Naive thymus-derived CD4-positive, alpha-beta T cell (primary cell): ENCODE measurements at places on chromosomes 6 and 20. TPM values are rescaled to one million over a fixed set of nuclear protein-coding genes. Genes with fewer than 3 reads are reported as not detected.

GRCh38 chr6:92174398-92175073 lies 1244.8 kb downstream of the EPHA7 start:
- H3K4me3 ChIP-seq: no peak overlapping the region
- H3K27ac ChIP-seq: no peak overlapping the region

GRCh38 chr6:147418523-147418922 lies 90.0 kb upstream of the SAMD5 start:
- H3K27ac ChIP-seq: no peak overlapping the region
- no peaks in the 10 kb centered on the region for H3K27me3 ChIP-seq

DNA sequence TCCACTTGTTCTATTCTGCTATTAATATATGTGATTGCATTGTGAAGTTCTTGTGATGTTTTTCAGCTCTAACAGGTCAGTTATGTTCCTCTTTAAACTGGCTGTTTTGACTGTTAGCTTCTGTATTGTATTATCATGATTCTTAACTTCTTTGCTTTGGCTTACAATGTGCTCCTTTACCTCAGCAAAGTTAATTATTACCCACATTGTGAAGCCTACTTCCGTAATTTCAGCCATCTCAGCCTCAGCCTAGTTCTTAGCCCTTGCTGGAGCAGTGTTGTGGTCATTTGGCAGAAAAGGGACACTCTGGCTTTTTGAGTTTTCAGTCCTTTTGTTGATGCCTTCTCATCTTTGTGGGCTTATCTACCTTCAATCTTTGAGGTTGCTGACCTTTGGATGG lies 440.2 kb downstream of the TBC1D32 start:
- H3K27me3 ChIP-seq: no peaks in the 10 kb centered on the region
- no peaks in the 10 kb centered on the region for H3K36me3 ChIP-seq
- H3K27ac ChIP-seq: no peak overlapping the region
- H3K4me1 ChIP-seq: no peaks in the 10 kb centered on the region

DNA sequence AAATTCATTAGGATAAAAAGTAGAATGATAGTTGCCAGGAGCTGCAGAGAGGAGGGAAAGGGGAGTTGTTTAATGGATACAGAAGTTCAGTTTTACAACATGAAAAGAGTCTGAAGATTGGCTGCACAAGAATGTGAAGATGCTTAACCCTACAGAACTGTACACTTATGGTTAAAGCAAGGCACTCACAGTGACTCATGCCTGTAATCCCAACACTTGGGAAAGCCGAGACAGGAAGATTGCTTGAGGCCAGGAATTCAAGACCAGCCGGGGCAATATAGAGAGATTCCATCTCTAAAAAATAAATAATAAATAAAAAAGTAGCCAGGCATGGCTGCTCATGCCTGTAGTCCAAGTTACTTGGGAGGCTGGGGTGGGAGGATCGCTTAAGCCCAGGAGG lies 174.0 kb downstream of the TASP1 start:
- no peaks in the 10 kb centered on the region for H3K36me3 ChIP-seq
- no peak for DNase-seq
- H3K27me3 ChIP-seq: no peaks in the 10 kb centered on the region
- no peak overlapping the region for H3K4me3 ChIP-seq

DNA sequence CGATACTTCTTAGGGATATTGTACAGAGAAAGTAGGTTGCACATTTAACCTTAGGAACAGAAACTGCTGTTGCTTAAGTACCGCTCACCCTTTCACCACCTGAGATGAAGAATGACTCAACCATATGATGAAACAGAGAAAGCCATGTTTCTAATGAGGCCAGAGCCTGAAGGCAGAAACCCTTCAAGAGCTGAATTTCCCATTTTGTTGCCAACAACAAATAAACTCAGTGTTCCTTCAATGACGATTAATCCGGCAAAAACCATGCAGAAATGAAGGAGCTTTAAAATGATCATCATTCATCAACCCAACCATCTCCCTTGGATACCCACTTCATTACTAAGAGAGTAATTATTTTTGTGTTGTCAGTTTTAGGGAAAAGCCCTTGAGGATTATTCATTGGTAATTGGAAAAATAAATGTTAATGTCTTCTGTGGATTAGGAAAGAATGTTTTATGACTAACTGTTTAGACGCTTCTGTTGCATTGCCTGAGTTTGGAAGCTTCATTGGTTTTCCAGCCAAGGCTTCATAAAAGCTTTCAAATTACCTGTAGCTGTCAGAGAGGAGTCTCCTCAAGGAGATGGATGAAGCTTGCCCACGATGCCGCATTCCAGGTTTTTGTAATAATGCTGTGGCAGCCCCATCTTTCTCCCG lies 112.1 kb upstream of the IYD start:
- H3K27me3 ChIP-seq: no peaks in the 10 kb centered on the region
- no peaks in the 10 kb centered on the region for H3K4me1 ChIP-seq
- H3K36me3 ChIP-seq: no peaks in the 10 kb centered on the region
- no peak overlapping the region for H3K4me3 ChIP-seq
- no peak for DNase-seq

- H3K4me3 ChIP-seq: no peak overlapping the region
- H3K36me3 ChIP-seq: no peaks in the 10 kb centered on the region
- no peaks in the 10 kb centered on the region for H3K27me3 ChIP-seq
- H3K27ac ChIP-seq: no peak overlapping the region
- DNase-seq: no peak
Observed at GRCh38 chr6:138289739-138290138, 71.4 kb upstream of the PBOV1 start.

DNA sequence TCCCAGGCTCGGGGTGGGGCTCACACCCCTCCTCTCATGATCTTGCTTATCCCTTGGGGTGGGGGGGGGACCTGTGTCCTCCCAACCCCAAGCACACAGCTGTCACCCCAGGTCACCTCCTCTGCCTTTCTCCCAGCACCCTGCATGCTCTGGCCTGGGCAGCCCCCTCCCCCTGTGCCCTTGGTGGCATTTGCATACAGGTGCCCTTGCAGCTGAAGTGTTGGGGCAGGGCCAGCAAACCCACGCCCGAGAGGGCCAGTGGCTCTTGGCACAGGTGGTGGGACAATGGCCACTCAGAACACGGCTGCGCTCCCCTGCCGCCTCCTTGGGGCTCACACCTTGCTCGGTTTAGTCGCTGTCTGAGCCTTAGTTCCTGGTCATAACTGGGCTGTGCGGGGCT lies 11.3 kb upstream of the MYT1 start:
- H3K36me3 ChIP-seq: no peaks in the 10 kb centered on the region
- H3K4me1 ChIP-seq: no peaks in the 10 kb centered on the region
- DNase-seq: no peak
- H3K27ac ChIP-seq: no peak overlapping the region

GRCh38 chr20:59648466-59649070 lies 44.2 kb downstream of the PHACTR3 start:
- H3K27me3 ChIP-seq: no peaks in the 10 kb centered on the region
- no peak overlapping the region for H3K27ac ChIP-seq
- H3K4me1 ChIP-seq: no peaks in the 10 kb centered on the region
- H3K4me3 ChIP-seq: no peak overlapping the region
- no peak for DNase-seq

DNA sequence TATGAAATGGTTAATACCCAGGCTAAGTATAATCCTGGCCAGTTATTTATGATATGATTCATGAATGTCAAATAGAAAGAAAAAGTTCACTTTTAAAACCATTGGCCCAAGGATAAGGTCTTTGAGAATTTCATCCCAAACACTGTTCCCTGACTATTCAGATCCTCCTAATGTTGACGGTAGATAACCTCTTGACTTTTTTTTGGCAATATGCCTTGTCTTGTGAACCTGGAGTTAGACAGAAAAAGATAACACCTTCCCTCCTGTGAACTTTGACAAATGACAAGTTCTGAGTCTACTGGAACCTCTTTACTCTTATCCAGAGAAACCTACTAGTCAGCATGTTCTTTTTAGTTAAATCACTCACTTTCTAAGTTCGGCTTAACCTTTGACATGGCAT lies 166.8 kb upstream of the PREP start:
- H3K27me3 ChIP-seq: no peaks in the 10 kb centered on the region
- no peaks in the 10 kb centered on the region for H3K36me3 ChIP-seq
- no peak for DNase-seq
- H3K27ac ChIP-seq: no peak overlapping the region
- no peaks in the 10 kb centered on the region for H3K4me1 ChIP-seq

DNA sequence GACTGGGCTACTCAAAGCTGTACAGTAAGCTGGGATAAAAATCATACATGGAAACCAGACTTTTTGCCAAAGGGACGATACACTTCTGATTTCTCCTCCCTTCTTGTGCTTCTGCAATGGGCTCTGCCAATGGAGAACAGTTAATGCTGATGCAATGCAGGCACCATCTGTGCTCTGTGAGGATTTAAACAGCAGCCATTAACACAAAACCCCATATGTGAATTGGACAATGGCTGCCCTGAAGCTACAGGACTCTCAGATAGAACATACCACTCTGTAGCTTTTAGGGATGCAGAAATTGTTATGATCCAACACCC lies 71.9 kb downstream of the GJA10 start:
- no peak for DNase-seq
- H3K36me3 ChIP-seq: no peaks in the 10 kb centered on the region
- no peaks in the 10 kb centered on the region for H3K4me1 ChIP-seq
- H3K27ac ChIP-seq: peak overlapping the region; percentile 26

- no peak overlapping the region for H3K4me3 ChIP-seq
- H3K27me3 ChIP-seq: no peaks in the 10 kb centered on the region
- H3K27ac ChIP-seq: no peak overlapping the region
- DNase-seq: no peak
- H3K36me3 ChIP-seq: no peaks in the 10 kb centered on the region
Observed at GRCh38 chr6:17932330-17932852, 55.0 kb downstream of the KIF13A start.

GRCh38 chr6:136226027-136226673 lies 24.0 kb downstream of the MTFR2 start:
- H3K4me1 ChIP-seq: no peaks in the 10 kb centered on the region
- no peak overlapping the region for H3K27ac ChIP-seq
- H3K27me3 ChIP-seq: no peaks in the 10 kb centered on the region
- no peaks in the 10 kb centered on the region for H3K36me3 ChIP-seq
- peak; percentile 63 for DNase-seq

GRCh38 chr6:110949679-110950285 lies 8.7 kb upstream of the GTF3C6 start:
- DNase-seq: peak; percentile 64
- no peak overlapping the region for H3K4me3 ChIP-seq
- no peak overlapping the region for H3K27ac ChIP-seq
- no peaks in the 10 kb centered on the region for H3K36me3 ChIP-seq
- no peaks in the 10 kb centered on the region for H3K27me3 ChIP-seq

DNA sequence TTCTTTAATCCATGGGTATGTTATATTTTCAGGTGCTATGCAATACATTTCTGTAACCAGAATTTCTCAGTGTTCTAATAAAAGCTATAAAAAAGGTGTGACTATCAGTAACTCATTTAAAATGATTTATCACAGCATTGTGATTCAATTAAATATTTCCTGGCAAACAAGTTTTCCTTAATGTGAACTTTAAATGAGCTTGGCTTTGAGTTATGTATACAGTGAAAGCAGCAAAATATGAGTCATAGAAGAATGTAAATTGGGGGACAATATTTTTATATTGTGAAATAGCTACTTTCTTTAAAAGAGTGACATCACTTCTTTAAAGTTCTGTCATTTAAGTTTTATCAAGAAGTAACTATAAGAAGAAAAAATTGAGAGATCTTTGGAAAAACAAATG lies 484.9 kb upstream of the MAN1A1 start:
- H3K4me3 ChIP-seq: no peak overlapping the region
- no peaks in the 10 kb centered on the region for H3K36me3 ChIP-seq
- no peaks in the 10 kb centered on the region for H3K4me1 ChIP-seq
- no peaks in the 10 kb centered on the region for H3K27me3 ChIP-seq
- H3K27ac ChIP-seq: no peak overlapping the region
- DNase-seq: no peak

- no peak overlapping the region for H3K27ac ChIP-seq
- DNase-seq: no peak
- peaks cover 3% of the 10 kb centered on the region for H3K27me3 ChIP-seq
- H3K4me1 ChIP-seq: no peaks in the 10 kb centered on the region
- H3K4me3 ChIP-seq: no peak overlapping the region
Observed at GRCh38 chr6:75532521-75532920, 38.9 kb upstream of the FILIP1 start.

DNA sequence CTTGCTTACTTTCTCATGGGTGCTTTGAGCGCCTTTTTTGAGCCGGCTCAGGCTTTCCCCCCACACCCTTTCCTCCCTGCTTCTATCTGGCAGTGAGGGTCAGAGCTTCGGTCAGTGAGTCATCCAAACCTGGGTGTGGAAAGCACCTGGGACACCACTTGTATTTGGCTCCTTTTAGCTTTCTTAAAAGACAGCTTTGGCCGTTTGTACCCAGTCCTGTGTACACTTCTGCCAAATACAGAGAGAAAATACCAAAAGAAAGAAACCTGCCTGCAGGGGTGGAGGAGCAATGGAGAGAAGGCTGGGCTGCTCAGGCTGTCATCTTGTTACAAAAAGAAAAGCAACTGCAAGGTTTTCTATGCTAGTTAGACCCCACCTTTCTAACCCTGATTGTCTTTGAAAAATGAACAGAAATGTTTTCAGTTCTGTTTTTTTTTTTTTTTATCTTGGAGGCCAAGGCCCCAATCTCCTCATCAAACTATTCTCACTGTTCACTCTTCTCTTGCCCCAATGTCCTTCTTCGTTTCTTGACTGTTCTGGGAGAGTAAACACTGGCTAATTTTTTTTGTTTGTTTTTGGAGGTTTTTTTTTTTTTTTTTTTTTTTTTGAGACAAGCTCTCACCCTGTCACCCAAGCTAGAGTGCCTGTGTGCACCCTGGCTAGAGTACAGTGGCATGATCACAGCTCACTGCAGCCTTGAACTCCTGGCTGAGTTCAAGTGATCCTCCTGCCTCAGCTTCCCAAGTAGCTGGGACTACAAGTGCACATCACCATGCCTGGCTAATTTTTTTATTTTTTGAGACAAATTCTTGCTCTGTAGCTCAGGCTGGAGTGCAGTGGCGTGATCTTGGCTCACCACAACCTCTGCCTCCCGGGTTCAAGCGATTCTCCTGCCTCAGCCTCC lies 76.4 kb downstream of the SSR1 start:
- peaks cover 9% of the 10 kb centered on the region for H3K4me1 ChIP-seq
- no peak overlapping the region for H3K4me3 ChIP-seq
- DNase-seq: no peak

- H3K27me3 ChIP-seq: no peaks in the 10 kb centered on the region
- no peak overlapping the region for H3K27ac ChIP-seq
- no peak for DNase-seq
- H3K36me3 ChIP-seq: no peaks in the 10 kb centered on the region
- H3K4me1 ChIP-seq: no peaks in the 10 kb centered on the region
Observed at GRCh38 chr20:6780433-6781190, 13.1 kb downstream of the BMP2 start.

GRCh38 chr6:41768545-41769308 lies 11.0 kb downstream of the FRS3 start:
- DNase-seq: no peak
- no peaks in the 10 kb centered on the region for H3K4me1 ChIP-seq
- H3K27ac ChIP-seq: no peak overlapping the region
- no peaks in the 10 kb centered on the region for H3K27me3 ChIP-seq

Gene LY6G6C
- total RNA-seq: not detected in 2 replicates

Gene PNLDC1
- not detected for total RNA-seq

Gene VGLL2
- not detected in 2 replicates for total RNA-seq

Gene TRDN
- total RNA-seq: not detected

Gene MED23
- 57.9 TPM for total RNA-seq

Gene PLCB4
- not detected for total RNA-seq

Gene RIMS1
- total RNA-seq: not detected

Gene SLPI
- total RNA-seq: not detected

Gene KHDC1L
- total RNA-seq: not detected

Gene KCNG1
- total RNA-seq: 0.73 TPM

Gene FOXS1
- not detected in 2 replicates for total RNA-seq

Gene TRERF1
- total RNA-seq: 21.0 TPM
